ENCODE measurements at places on chromosomes 2 and 18. TPM values are rescaled to one million over a fixed set of nuclear protein-coding genes. Genes with fewer than 3 reads are reported as not detected.

Gene TPRKB
- 29.9 TPM for total RNA-seq

Gene LRRC30
- not detected for total RNA-seq

Gene DYNAP
- total RNA-seq: not detected

Gene TIMM21
- total RNA-seq: 25.6 TPM

Gene ASXL3
- total RNA-seq: 0.34 TPM

Gene FKBP1B
- 9.5 TPM for total RNA-seq

Gene LYPD6B
- total RNA-seq: 0.47 TPM

Gene CFAP221
- not detected for total RNA-seq

Gene DTNB
- total RNA-seq: 5.3 TPM

Gene ACMSD
- not detected for total RNA-seq

Gene ADGRF3
- total RNA-seq: not detected

Gene XDH
- total RNA-seq: not detected

Gene FMNL2
- total RNA-seq: 16.5 TPM

Gene DPP4
- total RNA-seq: 96.3 TPM

Gene ANKRD30BL
- not detected for total RNA-seq

Data from pericardium fibroblast (primary cell).